ENCODE measurements at places on chromosomes 11 and 22.

DNA sequence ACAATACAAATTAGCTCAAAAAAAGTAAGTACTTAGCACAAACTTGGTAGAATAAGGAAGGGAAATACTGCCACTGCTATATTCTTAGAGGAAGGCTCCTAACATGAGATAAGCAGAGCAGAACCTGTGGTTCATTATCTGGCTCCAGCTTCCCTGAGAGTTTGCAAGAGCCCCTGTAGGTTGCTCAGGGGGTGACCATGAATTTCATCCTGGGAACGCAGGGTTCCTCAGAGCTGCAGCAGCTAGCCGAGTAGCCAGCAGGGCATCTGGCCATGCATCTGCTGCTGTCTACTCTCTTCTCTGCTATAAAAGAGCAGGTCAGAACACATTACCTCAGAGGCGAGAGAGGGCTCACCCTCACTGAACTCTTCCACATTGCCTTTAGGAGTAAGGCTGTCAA is 67.3 kb downstream of the TRPC6 start:
- no peak for DNase-seq

- no peak for DNase-seq
Observed at GRCh38 chr22:20111689-20112622, 3.9 kb upstream of the RANBP1 start.

DNA sequence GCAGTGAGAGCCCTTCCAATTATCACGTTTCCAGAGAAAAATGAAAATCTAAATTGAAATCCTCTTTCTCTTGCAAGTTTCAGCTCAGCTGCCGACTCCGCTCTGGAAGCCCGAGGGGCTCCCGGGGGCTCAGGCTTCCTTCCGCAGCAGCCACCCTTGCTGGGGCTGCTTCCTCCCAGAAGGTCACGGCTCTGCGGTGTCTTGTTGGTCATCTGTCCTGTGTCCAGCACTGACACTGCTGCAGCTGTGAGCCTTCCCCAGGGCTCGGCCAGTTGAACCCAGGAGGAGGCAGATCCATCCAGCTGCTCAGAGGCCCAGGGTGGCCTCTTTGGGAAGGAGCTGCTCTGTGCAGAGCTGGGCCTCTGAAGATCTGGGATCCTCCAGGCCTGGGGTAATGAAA is 1337.2 kb downstream of the TBC1D22A start:
- DNase-seq: no peak

DNA sequence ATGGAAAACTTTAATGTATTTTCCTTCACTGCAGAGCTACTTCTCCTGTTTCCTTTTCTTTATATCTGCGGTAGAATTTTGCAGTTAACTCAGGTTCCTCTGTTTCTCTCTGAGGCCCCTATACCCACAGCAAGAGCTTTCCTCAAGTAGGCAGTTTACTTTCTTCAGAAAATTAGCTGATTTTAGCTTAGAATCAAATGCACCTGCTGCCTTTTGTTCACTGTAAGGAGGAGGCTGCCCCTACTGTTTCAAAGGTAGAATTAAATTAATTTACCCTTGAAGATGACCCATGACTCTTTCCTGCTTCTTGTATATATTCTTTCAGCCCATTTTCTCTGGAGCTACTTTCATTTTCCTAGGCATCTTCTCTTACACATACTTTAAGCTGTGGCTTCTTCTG is 68.7 kb upstream of the GDPD4 start:
- no peak for DNase-seq

DNA sequence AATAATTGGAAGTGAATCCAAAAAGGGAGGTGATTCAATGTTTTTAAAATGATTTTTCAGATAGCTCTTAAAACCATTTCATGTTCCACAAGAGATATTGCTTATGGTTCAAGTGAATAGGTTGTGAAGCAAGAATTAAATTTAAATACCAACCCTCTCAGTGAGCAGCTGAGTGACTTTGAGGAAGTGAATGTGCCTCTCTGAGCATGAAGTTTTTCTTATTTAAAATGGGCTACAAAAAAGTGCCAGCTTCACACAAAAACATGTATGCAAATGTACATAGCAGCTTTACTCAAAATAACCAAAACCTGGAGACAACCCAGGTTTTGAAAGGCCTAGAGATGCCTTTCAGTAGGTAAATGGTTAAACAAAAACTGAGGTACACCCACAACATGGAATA is 35.5 kb upstream of the GAB4 start:
- DNase-seq: no peak

DNA sequence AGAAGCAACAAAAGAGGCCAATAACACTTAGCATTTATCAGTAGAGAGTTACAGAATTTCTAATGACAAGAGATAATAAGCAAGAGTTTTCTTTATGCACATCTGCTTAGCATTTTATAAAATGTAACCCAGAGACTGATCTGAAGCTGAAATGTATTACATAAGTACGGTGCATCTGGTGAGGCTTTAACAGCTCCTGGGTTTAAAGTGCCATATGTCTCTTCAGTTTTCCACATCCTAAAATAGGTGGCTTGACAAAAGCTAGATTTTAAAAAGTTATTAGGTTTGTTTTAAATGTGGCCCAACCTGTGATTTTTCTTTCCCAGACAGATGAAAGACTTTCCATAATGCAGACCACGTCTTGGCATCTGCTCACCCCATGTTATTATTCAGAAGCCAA is 620.7 kb upstream of the ARHGAP42 start:
- DNase-seq: no peak

- no peak for DNase-seq
Observed at GRCh38 chr22:31321421-31321820, 24.7 kb downstream of the PATZ1 start.

GRCh38 chr11:120781486-120782120 is 242.3 kb upstream of the TBCEL start:
- DNase-seq: no peak

- DNase-seq: no peak
Observed at GRCh38 chr11:34564807-34565241, 51.2 kb upstream of the ELF5 start.

- no peak for DNase-seq
Observed at GRCh38 chr11:8786933-8787332, 104.3 kb downstream of the RPL27A start.

GRCh38 chr22:47046411-47047065 is 284.1 kb downstream of the TBC1D22A start:
- no peak for DNase-seq

Measured in stimulated activated naive CD4-positive, alpha-beta T cell treated with Interleukin-2 at 50 U/mL for 16 hours (primary cell).